CD4-positive, alpha-beta T cell treated with Interleukin-12 subunit alpha and Interleukin-12 subunit beta, for 1 hour (primary cell): ENCODE measurements at places on chromosomes 2 and 18.

DNA sequence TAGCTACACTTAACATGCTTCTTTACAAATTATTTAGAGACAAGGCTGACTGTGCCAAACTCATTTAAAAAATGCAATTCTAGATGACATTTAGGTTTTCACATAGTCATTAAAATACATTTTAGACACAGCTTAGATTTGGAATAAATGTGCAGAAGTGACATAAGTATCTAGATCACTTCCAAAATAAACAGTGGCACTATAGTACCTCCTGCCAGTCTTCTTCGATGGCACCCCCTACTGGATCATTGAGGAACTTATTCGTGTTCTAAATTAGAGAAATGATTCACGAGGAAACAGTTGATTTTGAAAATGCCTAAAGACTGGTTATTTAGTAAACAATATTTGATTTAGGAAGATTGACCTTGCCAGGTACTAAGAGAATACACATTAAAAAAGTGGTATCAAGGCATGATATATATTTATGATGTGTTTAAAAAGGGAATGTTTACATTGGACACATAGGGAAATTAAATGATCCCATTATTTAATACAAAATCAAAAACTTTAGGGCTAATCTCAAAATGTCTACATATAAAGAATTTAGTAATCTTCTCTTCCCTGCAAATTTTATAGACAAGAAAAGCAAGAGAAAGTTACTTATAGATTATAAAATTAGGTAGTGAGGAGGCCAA, 323.9 kb downstream of the XIRP2 start:
- peak; percentile 13 for DNase-seq

GRCh38 chr2:195664528-195664927, 7.5 kb downstream of the SLC39A10 start:
- no peak for DNase-seq

- no peak for DNase-seq
Measured at GRCh38 chr2:11891028-11891427, 144.6 kb downstream of the LPIN1 start.

DNA sequence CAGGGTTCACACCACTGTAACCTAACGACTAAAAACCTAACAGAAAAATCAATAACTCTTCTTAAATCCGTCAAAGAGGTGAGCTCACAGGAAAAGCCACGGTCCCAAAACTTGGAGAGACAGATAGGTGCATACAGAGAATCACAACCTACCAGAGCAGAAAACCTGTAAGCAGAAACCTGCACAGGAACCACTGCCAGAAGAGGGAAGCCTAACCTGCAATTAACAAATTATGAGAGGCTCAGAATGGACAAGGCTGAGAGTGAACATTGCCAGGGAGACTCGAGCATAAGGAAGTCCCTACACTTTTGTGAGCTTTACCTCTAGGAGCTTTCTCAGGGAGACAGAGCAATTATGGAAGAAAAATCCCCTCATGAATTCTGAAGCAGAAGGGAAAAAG, 156.2 kb upstream of the NETO1 start:
- DNase-seq: no peak

- DNase-seq: peak; percentile 56
Measured at GRCh38 chr2:100427627-100428258, 10.3 kb upstream of the CHST10 start.

- no peak for DNase-seq
Measured at GRCh38 chr18:25557011-25557410, 205.0 kb upstream of the ZNF521 start.

GRCh38 chr2:38856165-38856564, 19.6 kb downstream of the DHX57 start:
- DNase-seq: no peak

DNA sequence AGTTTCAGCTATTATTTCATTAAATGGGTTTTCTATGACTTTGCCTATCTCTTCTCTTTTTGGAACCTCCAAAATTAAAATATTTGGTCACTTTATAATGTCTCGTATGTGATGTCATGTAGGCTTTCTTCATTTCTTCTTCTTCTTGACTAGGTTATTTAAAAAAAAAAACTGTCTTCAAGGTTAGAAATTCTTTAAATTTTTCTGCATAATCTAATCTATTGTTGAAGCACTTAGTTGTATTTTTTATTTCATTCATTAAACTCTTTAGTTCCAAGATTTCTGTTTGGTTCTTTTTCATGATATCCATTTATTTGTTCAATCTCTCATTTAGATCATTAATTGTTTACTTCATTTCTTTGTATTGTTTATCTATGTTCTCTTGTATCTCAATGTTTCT, 43.8 kb upstream of the ROCK1 start:
- DNase-seq: no peak

DNA sequence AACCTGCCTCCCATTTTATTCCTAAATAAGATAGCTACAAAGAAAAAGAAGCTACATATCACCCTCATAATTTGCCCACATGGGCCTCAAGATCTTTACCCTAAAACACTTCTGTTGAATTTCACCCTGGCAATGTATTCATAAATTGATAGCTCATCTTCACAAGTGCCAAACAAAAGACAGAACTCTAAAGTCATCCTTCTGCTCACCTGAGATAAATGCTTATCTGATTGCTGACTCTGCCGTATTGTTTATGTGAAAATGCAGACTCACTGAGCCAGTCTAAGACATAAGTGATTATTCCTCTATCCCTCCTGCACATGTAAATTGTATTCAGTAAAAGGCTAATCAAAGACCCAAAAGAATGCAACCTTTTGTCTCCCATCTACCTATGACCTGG, 2.0 kb downstream of the RDH14 start:
- DNase-seq: no peak
